ENCODE measurements at places on chromosomes 12 and 14.

DNA sequence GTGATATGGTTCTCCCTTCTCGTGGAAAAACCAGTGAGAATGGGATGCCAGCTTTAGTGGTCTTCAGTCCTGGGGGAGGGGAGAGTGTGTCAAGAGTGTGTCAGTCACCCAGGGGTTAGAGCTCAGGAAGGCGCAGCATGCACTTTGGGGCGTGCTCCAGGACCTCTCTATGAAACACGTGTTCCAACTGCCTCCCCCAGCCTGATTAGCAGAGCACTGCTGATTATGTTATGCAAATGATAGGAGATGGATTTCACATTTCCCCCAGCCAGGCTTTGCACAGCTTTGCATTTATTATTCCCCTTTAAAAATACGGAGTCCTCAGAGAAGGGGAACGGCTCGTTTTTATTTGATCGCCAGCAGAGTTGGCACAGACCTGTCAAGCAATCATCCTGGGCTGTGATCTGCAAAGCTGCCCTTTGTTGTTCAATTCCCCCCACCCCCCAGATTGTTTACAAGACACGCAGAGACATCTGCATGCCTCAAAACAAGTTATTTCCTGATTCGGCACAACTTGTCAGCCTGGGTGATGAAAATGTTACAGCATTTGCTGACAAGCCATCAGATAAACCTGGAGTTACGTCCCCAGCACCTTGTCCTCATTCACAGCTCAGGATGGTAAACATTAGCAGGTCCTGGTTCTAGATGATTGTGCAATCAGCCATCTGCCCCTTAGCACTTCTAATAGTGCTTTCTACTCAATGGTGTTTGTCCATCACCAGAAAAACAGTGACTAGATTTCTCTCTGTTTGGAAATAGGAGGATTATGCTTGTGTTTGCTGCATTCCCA, 196.5 kb downstream of the NOVA1 start:
- DNase-seq = no peak

DNA sequence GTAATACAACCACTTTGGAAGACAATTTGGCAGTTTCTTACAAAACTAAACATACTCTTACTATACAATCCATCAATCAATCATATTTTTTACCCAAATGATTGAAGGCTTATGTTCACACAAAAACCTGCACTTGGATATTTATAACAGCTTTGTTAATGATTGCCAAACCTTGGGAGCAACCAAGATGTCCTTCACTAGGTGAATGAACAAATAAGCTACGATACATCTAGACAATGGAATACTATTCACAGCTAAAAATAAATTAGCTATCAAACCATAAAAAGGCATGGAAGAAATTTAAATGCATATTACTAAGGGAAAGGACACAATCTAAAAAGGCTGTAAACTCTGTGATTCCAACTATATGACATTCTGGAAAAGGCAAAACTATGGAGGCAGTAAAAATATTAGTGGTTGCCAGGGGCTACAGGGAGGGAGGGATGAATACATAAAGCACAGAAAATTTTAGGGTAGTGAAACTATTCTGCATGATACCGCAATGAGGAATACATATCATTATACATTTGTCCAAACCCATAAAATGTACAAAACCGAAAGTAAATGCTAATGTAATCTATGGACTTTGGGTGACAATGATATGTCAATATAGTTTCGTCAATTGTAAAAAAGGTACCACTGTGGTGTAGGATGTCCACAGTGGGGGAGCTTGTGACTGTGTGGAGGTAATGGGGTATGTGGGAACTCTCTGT, 70.5 kb downstream of the GPR65 start:
- no peak for DNase-seq

DNA sequence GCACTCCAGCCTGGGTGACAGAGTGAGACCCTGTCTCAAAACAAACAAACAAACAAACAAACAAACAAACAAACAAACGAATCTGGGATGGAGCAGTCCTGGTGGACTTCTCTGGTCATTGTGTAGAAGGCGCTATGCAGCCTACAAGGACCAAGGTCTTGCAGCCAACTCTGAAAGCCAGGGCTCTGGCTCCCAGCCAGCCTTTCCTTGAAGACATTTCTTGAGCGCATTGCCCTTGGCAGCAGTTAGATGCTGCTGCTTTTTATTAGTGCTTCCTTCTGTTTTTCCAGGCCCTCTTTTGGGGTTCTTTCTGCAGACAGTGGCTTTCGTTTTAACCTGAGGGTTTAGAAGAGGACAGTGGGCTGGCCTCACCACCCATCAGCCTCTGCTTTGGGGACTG, 20.2 kb downstream of the CCDC177 start:
- no peak for DNase-seq

- peak; percentile 4 for DNase-seq
Measured at GRCh38 chr14:100522616-100523099, 64.6 kb downstream of the BEGAIN start.

GRCh38 chr12:13367973-13368372, 171.4 kb downstream of the EMP1 start:
- no peak for DNase-seq

GRCh38 chr12:99772274-99772673, 124.7 kb downstream of the GARIN6 start:
- DNase-seq = no peak

GRCh38 chr12:25397001-25397400, 146.3 kb upstream of the KRAS start:
- DNase-seq = no peak

DNA sequence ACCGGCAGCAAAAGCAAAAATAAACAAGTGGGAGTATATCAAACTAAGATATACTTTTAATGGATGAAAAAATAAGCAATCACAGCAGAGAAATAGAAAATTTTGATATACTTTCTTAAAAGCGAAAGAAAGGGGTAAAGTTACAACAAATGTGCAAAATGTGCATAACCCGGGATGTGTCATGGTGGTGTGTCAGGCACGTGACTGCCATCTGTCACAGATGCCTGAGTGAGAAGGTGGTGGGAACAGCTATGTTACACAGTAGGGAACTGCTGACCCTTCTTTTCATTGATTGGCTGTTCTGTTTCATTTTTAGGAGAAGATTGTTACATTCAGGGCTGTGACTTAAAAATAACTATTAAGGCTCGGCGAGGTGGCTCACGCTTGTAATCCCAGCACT, 168.1 kb upstream of the PELI2 start:
- no peak for DNase-seq

DNA sequence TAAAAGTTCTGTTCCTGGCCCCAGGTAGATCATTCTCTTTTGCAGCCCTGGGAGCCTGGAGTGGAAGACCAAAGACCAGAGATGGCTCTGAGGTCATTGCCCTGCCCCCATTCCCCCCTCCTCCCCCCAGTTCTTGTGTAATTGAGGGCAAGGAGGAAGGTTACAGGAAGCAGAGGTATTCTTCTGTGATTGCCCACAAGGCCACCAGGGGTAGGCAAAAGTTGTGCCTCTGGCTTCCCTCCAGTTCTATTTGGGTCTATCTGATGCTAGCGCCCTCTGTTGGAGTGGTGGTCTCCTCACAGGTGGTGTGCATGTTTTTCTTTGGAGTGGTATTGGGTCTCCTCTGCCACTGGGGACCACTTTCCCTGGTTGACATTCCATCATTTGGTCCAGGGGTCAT, 41.2 kb upstream of the CRY1 start:
- peak; percentile 26 for DNase-seq

DNA sequence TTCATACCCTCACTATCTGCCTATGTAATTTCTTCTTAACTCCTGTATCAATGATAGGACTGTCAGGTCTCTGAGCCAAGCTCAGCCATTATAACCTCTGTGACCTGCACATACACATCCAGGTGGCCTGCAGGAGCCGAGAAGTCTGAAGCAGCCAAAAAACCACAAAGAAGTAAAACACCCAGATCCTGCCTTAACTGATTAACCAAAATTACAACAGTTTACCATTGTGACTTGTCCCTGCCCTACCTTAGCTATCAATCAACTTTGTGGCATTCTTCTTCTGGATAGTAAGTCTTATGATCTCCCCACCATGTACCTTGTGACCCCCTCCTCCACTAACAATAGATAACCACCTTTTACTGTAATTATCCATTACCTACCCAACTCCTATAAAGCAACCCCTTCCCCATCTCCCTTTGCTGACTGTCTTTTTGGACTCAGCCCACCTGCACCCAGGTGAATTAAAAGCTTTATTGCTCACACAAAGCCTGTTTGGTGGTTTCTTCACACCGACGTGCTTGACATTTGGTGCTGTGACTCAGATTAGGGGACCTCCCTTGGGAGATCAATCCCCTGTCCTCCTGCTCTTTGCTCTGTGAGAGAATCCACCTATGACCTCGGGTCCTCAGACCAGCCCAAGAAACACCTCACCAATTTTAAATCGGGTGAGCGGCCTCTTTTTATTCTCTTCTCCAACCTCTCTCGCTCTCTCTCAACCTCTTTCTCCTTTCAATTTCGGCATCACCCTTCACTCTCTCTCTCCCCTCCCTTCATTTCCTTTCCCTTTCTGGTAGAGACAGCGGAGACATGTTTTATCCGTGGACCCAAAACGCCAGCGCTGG, 11.5 kb upstream of the LGMN start:
- no peak for DNase-seq

DNA sequence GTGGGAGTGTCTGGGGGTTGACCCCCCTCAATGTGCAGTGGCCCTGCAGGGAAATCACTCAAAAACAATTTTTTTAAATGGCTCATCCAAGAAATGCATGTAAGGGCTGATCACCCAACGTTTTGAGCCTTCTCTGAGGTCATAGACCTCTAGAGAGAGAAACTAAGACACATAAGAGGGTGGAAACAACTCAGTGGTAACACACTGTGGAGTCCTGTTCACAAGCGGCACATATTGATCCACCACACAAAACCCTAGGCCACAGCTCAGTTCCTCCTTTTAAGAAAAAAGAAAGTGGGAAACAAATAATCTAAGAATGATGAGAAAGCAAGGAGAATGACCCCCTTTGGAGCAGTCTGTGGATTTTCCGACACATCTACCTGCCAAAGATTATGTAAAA, 83.0 kb upstream of the METAP2 start:
- DNase-seq = no peak

DNA sequence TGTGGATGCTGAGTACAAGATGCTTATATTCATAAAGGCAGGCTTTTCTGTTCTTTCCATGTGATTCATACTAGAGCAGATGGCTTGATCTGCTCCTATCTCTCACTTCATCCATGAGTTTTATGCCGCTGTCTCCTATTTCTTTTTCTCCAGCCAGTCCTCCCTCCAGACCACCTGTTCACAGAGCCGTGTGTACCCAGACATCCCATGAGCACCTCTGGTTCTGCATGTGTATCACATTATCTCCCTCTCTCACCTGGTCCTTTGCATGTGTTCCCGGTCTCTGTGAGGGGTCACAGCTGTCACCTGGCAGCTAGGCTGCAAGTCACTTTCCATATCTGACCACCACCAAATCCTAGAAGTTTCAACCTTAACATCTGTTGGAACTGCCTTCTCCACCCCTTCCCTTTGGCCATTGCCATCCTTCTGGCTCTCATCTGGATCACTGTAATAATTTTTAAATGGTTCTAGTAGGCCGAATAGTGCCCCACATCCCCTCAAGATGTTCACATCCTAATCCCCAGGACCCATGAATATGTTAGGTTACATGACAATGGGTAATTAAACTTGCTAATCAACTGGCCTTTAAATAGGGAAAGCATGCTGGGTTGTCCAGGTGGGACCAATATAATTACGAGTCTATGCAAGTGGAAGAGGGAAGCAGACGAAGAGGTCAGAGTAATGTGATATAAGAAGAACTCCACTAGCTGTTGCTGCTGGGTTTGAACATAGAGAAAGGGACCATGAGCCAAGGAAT, 168.1 kb downstream of the SNAPC1 start:
- no peak for DNase-seq

DNA sequence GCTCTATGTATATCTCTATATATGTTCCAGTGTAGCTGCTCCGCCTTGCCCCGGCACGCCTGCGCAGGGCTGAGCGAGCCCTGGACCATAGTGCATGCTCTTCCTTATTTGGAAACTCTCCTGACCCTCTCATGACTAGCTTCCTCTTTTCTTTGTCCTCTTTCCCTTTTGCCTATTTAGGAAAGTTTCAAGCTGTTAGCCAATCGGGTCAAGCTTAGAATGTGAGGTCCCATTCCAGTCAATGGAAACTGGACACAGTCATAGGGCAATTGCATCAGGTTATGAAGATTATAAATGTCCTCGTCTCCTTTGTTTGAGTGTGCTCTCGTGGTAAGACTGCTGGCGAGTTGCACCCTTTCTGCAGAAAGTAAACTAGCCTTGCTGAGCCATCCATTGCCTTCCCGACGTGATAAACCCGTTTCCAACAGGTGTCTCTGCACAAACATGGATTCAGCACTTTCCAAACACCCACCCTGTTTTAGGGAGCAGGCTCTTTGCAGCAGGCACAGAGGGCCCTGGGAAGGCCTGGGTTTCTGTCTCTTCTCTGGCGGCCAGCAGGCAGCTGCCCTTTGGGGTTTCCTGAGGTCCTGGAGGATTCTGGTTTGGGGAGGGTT, 30.9 kb downstream of the CCDC92 start:
- no peak for DNase-seq

- DNase-seq = no peak
Measured at GRCh38 chr12:92028441-92028709, 117.3 kb downstream of the BTG1 start.

DNA sequence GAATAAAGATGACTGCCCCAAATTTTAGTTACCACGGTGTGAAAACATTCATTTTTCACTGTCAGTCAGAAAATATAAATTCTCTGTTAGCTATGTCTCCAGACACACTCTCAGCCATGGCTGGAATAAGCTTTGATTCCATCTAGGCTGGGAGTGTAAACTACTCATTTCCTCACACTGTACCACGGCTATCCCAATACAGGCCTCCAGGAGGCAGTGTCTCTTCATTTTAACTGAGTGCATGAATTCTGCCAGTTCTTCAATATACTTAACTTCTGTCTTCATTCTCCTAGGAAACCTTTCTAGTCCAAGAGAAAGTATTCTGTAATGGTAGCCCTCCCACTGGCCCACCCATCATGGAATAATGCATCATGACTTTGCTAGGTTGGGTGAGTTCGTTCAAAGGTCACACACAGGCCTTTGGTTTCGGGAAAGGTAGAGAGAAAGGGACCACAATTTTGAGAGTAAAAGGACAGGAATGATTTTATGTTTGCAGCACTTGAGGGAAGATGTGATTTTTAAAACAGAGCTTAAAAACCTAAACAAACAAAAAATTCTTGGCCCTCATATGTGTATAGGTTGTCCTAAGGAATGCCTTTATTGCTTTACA, 381.1 kb downstream of the SEC23A start:
- peak; percentile 11 for DNase-seq

GRCh38 chr12:29782871-29783772, 620 bp downstream of the TMTC1 start:
- no peak for DNase-seq

Measured in 8988T (cell line).